Stimulated activated CD4-positive, alpha-beta T cell treated with anti-CD3 and anti-CD28 coated beads, TNF-alpha, amount 100 ng/mL, for 48 hours (primary cell): ENCODE measurements at places on chromosomes 2 and 18.

DNA sequence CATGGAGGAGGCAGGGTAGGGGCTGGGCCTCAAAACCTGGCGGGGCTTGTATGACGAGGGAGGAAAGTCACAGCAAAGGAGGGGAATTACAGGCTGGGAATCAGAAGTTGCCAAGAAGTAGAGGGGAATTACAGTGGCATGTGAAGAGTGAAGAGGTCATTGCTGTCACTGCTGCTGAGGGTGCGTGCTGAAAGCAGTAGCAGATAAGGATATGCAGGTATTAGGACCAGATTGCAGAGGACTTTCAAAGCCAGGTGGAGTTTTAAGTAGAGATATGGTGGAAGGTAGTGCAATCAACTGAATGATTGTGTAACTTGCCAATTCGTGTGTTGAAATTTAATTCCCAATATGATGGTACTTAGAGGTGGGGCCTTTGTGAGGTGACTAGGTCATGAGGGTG, 19.4 kb upstream of the LRPPRC start:
- no peak for DNase-seq

- peak; percentile 75 for DNase-seq
Measured at GRCh38 chr2:28583899-28584553, 88.2 kb downstream of the PLB1 start.

GRCh38 chr2:240300261-240300821, 135.1 kb upstream of the GPC1 start:
- no peak for DNase-seq

- no peak for DNase-seq
Measured at GRCh38 chr2:107687073-107687472, 139.6 kb upstream of the RGPD4 start.

GRCh38 chr2:70203086-70203485, 12.3 kb upstream of the C2orf42 start:
- DNase-seq, result no peak

- DNase-seq, result no peak
Measured at GRCh38 chr2:157848213-157848612, 27.9 kb downstream of the ACVR1 start.

DNA sequence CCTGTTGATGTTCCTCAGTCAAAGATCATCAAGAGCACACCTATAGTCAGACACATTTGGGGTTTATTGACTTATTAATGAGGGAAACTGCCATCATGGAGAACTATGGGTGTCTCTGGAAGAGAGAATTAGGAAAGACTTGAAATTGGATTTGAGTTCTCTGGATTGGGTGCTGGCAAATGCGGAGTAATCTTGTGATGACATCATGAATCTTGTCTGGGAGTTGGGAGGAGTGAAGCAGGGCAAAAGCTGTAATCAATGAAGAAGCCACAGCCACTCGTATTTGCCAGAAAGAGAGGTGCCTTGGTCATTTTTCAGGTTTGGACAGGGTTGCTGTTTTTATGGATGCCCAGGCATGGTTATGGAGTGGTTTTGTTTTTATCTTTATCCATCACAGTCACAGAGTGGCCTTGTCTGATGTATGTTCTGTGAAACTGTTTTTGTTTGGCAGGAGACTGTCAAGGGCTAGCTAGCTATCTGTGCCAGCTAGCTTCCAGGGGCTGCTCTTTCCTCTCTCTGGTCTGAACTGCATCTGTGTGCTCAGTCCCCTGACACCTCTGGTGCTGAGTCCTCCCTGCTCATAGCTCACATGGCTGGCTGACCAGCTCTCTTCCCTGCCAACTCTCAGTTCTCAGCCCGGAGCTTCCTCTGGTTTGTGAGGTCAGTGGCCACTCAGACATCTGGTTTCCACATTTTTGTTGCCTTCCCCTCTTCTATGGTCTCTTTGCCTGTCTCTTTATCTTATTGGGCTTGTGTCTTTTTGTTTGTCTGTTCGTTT, 193.4 kb upstream of the RMP24 start:
- DNase-seq, result no peak

GRCh38 chr2:223465793-223466192, 136.4 kb downstream of the SCG2 start:
- DNase-seq, result no peak
